ENCODE measurements at places on chromosomes 1 and 21.

DNA sequence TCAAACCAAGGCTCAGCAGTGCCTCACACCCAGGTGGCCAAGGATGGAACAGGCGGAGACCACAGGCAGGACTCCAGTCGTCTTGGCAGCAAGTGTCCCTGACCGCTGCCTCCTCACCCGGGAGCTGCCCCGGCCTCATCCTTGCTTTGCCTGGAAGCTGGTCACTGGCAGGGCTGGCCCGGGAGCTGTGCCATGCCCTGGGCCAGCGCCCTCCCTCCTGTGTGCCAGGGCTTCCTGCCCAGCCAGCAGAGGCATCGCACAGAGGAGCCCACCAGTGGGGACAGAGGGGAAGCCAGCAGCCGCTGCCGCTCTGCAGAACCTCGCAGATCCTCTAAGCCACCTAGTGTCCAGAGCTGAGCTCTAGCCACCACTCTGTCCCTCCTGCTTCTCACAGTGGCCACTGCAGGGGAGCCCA is 7.8 kb downstream of the CASZ1 start:
- no peak for DNase-seq

GRCh38 chr1:232625319-232625868 is 4.5 kb downstream of the SIPA1L2 start:
- no peak for DNase-seq

DNA sequence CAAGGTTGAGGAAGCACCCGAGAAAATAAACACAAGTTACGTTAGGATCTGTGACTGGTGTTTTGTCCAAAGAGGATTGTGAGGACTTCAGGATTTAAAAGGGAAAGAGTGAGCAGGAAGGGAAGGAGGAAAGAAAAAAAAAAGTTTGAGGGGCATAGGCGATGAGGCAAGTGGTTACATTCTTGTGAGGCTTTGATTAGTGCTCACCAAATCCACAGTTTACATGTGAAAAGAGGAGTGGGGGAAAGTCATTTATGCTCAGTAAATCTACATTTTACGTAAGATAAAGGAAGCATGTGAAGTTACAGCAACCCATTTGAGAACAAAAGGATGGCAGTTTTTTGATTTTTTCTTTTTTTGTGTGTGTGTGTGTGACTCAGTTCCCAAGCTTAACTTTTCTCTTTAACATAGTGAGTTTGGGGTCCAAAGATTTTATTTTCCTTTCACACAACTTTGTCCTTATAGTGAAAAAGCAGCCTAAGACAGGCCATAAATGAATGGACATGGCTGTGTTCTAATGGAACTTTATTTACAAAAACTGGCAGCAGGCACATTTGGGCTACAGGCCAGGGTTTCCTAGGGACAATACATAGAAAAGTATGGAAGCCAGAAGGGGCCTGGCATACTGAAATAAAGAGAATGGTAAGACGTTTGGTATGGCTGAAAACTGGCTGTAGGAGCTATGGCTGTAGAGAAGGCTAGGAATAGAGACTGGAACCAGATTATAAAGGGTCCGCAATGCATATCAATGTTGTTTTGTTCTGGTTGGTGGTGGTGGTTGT is 121.7 kb downstream of the FGGY start:
- DNase-seq, result no peak

GRCh38 chr1:235307158-235308124 is 20.5 kb downstream of the ARID4B start:
- DNase-seq, result no peak

- no peak for DNase-seq
These were observed 156.5 kb downstream of the CASZ1 start for GRCh38 chr1:10639775-10640578.

- DNase-seq, result no peak
These were observed 305.6 kb upstream of the LYPLAL1 start for GRCh38 chr1:218867941-218868626.

GRCh38 chr1:192763756-192764155 is 45.1 kb upstream of the RGS2 start:
- no peak for DNase-seq

- DNase-seq, result no peak
These were observed 90.4 kb downstream of the KIF26B start for GRCh38 chr1:245245021-245245667.

DNA sequence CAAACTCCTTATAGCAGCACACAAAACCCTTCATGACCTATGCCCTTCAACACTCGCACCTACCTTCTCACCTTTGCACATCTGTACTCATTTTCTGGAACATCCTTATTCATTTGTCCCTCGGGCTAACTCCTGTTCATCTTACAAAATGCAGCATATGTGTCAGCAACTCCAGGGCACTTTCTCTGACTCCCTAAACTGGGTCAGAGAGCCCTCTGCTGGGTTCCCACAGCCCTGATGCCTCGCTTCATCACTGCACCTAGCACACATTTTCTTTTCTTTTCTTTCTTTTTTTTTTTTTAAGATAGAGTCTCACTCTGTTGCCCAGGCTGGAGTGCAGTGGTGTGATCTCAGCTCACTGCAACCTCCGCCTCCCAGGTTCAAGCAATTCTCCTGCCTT is 54.0 kb downstream of the RAB3B start:
- no peak for DNase-seq

DNA sequence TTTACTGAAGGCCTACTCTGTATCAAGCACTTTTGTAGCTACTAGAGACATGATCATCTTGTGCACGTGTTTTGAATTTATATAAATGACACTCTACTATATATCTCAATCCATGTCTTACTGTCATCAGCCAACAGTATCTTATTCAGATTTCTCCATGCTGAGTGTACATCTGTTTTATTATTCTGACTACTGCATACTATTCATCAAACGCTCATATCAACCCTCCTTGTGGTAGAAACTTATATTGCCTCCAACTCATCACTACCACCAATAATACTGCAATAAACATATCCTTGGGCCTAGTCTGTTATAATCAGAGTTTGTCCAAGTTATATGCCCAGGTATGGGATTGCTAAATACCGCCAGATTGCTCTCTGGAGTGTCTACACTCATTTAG is 81.6 kb upstream of the IRF2BP2 start:
- no peak for DNase-seq

DNA sequence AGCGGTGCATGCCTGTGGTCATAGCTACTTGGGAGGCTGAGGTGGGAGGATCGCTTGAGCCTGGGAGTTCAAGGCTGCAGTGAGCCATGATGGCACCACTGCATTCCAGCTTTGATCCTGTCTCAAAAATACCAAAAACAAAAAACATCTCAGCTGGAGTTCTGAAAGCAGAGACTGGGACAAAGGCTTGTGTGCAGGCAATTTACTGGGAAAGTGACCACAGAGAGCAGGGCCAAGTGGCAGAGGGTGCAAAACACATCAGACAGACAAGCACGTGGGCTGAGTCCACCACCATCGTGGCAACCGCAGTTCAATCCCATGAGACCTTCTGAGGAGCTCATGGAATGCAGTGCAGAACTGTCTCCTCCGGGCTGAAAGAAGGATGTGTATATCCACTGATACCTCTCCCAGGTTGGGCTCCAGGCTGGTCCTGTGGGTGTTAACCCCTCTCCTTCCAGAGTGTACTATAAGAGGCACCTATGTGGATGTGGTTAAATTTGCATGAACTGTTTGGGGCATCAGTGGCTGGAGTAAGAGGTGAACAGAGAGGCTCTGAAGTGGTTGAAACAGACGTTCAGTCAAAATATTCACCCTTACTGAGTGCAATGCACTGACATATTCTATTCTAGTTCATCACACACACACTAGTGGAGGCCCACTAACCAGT is 10.8 kb downstream of the PIGP start:
- DNase-seq, result no peak

DNA sequence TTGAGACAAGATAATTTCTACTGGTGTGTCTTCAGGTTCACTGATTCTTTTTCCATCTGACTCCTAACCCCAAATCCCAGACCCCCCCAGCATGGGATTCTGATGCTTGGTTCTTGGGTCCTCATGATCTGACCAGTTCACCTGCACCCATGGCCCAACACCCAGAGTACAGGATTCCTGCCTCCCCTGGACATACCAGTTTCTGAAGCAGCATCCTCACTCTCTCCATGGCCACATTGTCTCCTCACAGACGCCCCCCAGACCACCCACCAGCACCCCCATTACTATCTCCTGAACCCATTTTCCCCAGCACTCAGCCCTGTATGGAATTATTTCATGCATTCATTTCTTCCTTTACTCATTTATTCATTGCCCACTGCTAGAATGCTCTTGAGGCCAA is 864 bp upstream of the KRTAP12-3 start:
- no peak for DNase-seq

DNA sequence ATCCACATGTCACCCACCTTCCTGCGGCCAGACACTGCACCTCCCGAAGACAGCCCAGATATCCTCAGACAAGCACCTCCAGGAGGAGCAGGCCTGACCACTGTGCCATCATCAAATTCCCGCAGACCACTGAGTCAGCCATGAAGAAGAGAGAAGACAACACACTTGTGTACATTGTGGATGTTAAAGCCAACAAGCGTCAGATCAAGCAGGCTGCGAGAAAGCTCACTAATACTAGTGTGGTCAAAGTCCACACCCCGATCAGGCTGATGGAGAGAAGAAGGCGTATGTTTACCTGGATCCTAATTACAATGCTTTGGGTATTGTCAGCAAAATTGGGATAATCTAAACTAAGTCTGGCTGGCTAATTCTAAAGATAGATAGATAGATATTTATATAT is 41.4 kb upstream of the BECN2 start:
- DNase-seq, result no peak
